ENCODE measurements at places on chromosomes 1 and 21.

GRCh38 chr1:41892301-41892781 lies 26.4 kb downstream of the HIVEP3 start:
- no peak for DNase-seq

- no peak for DNase-seq
Observed at GRCh38 chr1:5390504-5390903, 601.7 kb downstream of the NPHP4 start.

DNA sequence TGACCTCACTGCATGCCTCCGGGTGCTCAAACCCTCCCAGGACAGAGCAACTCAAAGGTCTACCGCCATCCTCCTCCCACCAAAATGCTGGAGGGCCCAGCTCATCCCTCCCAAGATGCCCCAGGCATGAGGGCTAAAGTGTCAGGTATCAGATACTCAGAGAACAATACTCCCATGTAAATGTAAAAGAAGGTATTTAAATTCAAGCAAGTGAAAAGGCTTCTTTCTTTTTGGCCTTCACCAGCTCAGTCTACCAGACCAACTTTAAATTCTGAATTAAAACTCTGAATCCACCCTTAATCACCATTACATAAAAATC lies 3.0 kb downstream of the PARP1 start:
- no peak for DNase-seq

- DNase-seq = no peak
Observed at GRCh38 chr1:174768516-174768915, 231.2 kb upstream of the CACYBP start.

Measured in adipocyte (in vitro differentiated cells).